OCI-LY7 (cell line): ENCODE measurements at places on chromosomes 2 and 18. TPM values are rescaled to one million over a fixed set of nuclear protein-coding genes. Genes with fewer than 3 reads are reported as not detected.

GRCh38 chr18:12886498-12887126 is 2.6 kb upstream of the PTPN2 start:
- DNase-seq, result peak; percentile 60

The DCC gene
- not detected in 2 replicates for total RNA-seq

DNA sequence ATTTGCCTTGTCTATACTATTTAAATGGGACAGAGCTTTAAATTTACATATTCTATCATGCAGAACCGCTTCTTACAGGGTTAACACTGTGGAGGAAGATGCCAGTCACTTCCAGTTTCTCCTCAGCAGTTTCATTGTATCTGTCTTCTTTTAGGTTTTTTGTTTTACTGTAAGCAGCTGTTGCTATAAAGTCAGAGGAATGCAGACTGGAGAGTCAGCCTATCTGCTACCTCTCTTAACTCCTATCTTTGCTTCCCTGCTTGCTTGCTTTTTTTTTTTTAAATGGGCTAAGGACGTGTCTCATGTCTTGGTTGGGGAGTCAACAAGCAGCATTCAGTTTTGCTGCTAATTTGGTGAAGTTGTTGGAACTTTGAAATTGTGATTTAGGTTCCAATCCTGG is 8.9 kb downstream of the EPC2 start:
- DNase-seq, result peak; percentile 18

DNA sequence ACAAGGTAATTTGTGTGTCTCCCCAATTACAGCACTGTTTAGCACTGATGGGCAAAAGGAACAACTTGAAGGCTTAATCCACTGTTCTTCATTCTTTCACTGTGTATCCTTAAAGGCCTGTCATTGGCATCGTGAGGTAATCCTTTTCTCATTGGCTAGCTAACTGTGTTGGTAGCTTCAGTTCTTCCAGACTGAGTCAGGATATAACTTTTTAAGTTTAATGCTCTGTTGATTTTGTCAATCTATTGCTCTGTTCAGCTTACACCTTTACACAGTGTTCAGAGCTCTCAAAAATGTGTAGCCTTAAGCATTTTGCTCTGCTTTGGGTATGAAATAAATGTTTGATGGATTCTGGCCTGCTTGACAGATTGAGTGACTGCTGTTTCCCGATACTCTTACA is 148.2 kb downstream of the KIAA1328 start:
- DNase-seq, result no peak

GRCh38 chr18:78719821-78720220 is 259.8 kb upstream of the SALL3 start:
- DNase-seq, result no peak

The LRRC30 gene
- total RNA-seq, result not detected in 2 replicates

The SKOR2 gene
- total RNA-seq, result not detected in 2 replicates

- no peak for DNase-seq
Observed at GRCh38 chr2:136081582-136082210, 36.3 kb downstream of the CXCR4 start.

The LOXL3 gene
- total RNA-seq, result 0.21 and 0.79 TPM in 2 replicates

GRCh38 chr18:48157956-48158355 is 227.5 kb upstream of the SMAD2 start:
- no peak for DNase-seq

The CFC1 gene
- not detected in 2 replicates for total RNA-seq

- no peak for DNase-seq
Observed at GRCh38 chr2:11082880-11083279, 72.4 kb upstream of the SLC66A3 start.

DNA sequence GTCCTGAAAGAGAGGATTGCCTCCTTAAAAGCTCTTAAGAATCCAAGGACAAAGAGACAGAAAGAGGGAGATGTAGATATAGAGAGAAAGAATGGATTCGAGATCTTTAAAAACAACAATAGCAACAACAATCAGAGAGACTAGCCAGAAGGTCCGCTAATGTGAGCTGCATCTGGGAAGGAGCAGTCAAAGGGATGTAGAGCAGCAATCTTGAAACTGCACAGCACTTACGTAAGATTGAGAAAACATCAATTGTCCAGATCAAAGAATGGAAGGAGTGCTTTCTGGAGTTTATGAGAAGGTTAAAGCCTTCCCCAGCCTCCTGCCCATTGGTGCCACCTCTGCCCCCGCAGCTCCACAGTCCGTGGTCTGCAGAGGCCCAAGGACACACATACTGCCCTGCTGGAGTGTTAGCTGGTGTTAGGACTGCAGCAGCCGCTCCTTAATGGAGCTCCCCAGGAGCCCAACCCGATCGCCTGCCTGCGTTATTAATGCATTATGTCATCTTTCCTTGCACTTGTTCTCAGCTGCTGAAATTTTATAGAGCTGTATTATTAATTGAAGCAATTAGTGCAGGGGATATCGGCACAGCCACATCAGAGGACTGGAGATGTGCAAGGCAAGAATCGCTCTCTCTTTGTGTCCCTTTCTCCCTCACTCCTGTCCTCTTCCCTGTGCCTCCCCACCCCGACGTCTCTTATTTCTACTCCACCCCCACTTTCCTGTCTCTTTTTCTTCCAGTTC is 94.2 kb upstream of the STPG4 start:
- no peak for DNase-seq

The ZNF892 gene
- total RNA-seq, result 2.9 and 4.6 TPM in 2 replicates

DNA sequence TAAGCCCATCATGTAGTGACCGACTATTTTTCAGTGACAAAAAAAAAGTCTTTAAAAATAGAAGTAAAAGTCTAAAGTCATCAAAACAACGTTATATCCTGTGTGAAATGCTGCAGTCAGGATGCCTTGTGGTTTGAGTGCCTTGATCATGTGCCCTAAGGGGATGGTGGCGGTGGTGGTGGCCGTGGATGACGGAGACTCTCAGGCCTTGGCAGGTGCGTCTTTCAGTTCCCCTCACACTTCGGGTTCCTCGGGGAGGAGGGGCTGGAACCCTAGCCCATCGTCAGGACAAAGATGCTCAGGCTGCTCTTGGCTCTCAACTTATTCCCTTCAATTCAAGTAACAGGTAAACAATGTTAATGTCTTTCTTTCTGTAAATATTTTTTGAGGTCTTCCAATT is at the start of gene CD28:
Gene CD28, plus strand, starts transcription at position 237 of the 400 bp plus-strand sequence. Its CDS starts 58 bp downstream, at position 295.
- DNase-seq, result peak; percentile 98

The AMER3 gene
- not detected in 2 replicates for total RNA-seq

- DNase-seq, result no peak
Observed at GRCh38 chr2:231250146-231250545, 51.7 kb downstream of the ARMC9 start.

GRCh38 chr2:74511104-74511989 is 2.9 kb upstream of the TLX2 start:
- no peak for DNase-seq

GRCh38 chr2:164896634-164897355 is 55.2 kb upstream of the COBLL1 start:
- DNase-seq, result no peak

GRCh38 chr18:73594749-73595148 is 552.9 kb downstream of the FBXO15 start:
- DNase-seq, result no peak

GRCh38 chr2:206804326-206804725 is 38.9 kb downstream of the FASTKD2 start:
- no peak for DNase-seq

DNA sequence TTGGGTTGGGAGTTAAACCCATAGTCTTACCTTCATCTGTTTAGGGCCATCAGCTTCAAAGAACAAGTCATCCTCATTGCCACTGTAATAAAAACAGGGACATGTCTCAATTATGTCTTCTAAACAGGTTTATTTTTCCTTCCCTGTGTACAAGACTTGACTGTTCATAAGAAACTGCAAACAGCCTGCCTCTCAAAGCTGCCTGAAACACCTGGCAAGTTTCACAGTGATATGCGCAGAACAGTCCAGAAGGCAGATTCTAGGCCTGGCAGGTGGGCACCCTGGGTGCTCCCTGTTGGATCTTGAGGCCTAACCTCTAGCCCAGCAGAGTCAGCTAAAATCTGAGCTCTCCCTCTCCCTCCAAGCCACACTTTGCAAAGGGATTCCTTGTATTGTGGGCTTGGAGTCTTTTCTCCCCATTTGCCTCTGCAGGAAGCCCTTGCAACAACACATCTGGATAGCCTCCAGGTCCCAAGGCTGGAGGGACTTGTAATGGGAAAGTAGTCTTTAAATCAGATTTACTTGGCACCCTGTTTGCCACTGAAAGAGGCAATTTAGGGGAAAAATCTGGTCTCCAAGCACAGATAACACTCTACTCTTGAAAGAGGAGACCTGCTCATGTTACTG is 930 bp downstream of the IL1B start:
- DNase-seq, result no peak

The NOSTRIN gene
- not detected in 2 replicates for total RNA-seq

The GCG gene
- not detected in 2 replicates for total RNA-seq

- DNase-seq, result no peak
Observed at GRCh38 chr18:24267878-24268277, 129.0 kb downstream of the CABYR start.

- DNase-seq, result no peak
Observed at GRCh38 chr18:11791131-11791530, 60.1 kb upstream of the CHMP1B start.

- DNase-seq, result no peak
Observed at GRCh38 chr18:23982155-23983079, 32.1 kb upstream of the TTC39C start.

GRCh38 chr2:55732854-55733253 is 39.2 kb upstream of the PNPT1 start:
- no peak for DNase-seq

The ANKAR gene
- 2.0 and 3.0 TPM in 2 replicates for total RNA-seq

DNA sequence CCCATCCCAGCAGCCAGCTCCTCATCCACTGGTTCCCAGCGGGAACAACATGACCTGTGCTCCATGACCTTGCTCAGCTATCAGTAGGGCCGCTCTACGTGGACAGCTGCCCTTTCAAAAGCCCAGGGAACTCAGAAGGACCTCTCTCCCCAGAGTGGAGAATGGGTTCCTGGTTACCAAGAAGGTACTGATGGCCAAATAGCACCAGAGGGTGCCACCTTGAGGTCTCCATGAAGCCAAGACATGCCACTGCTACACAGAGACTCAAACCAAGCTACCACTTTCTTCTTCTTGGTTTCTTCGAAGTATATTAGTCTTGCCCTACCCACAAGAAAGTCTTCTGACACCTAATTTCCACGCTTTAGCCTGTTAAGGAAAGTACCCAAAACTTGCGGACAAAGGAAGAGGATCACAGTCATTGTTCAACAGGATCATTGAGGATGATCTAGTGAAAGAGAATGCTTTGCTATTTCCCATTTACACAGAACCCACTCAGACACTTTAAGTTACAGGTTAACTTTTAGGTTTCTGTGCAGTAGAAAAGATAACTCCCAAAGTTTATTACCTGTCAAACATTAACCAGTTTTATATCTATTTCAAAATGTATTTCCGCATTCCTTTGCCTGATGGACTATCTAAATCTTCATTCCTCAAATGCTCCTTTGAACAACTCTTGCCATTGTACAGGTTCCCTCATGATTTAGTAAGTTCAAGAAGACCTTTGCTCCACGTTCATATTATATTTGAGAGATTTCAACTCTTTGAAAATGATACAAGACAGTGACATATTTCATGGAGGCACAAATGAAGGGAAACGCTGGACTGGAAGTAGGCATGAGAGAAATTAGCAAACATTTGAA is 102.2 kb downstream of the ALPK2 start:
- no peak for DNase-seq

The GTF2A1L gene
- not detected in 2 replicates for total RNA-seq
